Activated CD4-positive, CD25-positive, alpha-beta regulatory T cell treated with anti-CD3 and anti-CD28 coated beads, Interleukin-2, amount 50 U/mL, for 72 hours (primary cell): ENCODE measurements at places on chromosomes 16 and 17.
A peak's percentile ranks its signal among the peaks of the same experiment; 100 is the strongest.

- DNase-seq = no peak
Measured at GRCh38 chr16:50198802-50199403, 45.8 kb downstream of the TENT4B start.

- no peak for DNase-seq
Measured at GRCh38 chr17:511001-511698, 158.5 kb upstream of the RPH3AL start.

DNA sequence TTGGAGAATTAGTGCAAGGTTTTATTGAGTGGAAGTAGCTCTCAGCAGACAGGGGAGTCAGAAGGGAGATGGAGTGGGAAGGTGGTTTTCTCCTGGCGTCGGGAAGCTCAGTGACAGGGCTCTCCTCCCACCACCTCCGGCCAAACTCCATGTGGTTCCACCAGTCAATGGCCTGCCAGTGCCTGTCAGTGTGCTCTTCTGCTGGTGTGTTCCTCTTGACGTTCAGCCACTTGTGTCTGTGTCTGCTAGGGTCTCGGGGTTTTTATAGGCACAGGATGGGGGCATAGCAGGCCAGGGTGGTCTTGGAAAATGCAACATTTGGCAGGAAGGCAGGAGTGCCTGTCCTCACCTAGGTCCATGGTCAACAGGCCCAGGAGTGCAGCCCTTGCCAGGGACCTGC, 506.7 kb upstream of the KIF2B start:
- DNase-seq = no peak

- no peak for DNase-seq
Measured at GRCh38 chr16:58001781-58002415, 691 bp downstream of the USB1 start.

GRCh38 chr16:11503566-11503965, 83.2 kb downstream of the LITAF start:
- DNase-seq = no peak

DNA sequence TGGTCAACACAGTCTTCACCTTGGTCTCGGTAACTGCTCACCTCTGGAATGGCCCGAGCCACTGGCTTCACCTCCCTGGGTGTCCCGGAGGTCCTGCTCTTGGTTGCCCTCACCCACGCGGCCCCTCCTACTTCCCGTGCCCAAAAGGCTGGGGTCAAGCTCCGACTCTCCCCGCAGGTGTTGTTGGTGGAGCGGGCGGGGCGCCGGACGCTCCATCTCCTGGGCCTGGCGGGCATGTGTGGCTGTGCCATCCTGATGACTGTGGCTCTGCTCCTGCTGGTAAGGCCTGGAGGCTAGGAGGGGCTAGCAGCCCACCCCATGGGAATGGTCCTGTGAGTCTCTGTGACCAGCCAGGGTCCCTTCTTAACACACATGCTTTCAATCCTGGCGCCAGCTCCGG, 3.4 kb downstream of the SLC2A4 start:
- no peak for DNase-seq

GRCh38 chr16:19114359-19115147, 789 bp downstream of the ITPRIPL2 start:
- no peak for DNase-seq

DNA sequence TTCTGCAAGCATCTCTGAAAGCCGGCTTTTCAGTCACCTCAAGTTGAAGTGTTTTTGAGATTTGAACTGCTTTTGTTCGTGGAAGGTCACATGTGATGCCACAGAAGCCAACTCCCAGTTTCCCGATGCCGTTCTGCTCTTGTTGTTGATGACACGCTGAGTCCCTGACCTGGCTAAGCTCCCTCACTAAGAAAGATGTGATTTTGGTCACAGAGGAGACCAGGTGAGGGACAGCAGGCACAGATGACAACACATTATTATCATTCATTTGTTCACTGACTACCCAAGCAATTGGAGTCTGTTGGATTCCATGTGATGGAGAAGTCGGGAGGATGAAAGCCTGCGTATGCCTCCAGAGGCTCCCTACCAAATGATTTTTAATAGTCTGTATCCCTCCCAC, 822.4 kb upstream of the RBFOX1 start:
- DNase-seq = no peak

GRCh38 chr16:86075839-86076440, 177.0 kb downstream of the IRF8 start:
- no peak for DNase-seq

GRCh38 chr17:33520426-33521330, 227.6 kb upstream of the ASIC2 start:
- DNase-seq = peak; percentile 50

GRCh38 chr17:61323003-61323908, 76.4 kb upstream of the TBX2 start:
- DNase-seq = no peak

DNA sequence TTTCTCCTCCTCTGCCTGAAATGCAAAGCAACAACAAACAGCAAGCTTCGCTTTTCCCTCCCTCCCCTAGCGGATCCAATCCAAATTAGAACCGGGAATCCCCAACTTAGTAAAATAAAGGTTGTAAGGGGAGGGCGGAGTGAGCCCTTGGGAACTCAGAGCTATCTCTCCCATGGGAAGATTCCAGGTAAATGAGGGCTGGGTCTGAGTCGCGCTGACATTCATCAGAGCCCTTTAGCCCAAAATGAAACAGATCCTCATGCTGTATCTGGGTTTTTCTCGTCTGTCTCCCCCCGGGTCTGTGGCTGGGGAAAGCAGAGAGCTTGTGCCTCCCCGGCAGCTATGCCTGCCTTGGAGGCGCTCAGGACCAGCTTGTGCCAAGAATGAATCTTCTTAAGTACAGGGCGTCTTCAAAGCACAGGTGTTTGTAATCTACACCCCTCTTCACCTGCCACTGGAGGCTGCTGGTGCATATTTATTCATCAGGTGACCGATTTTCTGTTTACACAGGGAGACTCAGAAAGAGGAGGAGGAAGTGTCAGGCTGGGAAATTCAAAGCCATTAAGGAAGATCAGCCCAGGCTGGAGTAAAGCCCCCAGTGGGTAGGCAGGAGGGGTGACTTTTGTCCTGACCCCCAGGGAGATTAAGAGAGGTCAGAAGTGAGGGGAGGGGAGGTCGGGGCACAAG, 55.0 kb upstream of the GSE1 start:
- no peak for DNase-seq

- DNase-seq = peak; percentile 46
Measured at GRCh38 chr16:22300427-22301071, 3.3 kb downstream of the POLR3E start.

GRCh38 chr17:70030371-70030770, 44.7 kb upstream of the KCNJ16 start:
- DNase-seq = no peak

- no peak for DNase-seq
Measured at GRCh38 chr16:19767497-19767896, 49.4 kb downstream of the IQCK start.

- DNase-seq = no peak
Measured at GRCh38 chr16:69371564-69371963, 14.2 kb downstream of the TERF2 start.

GRCh38 chr17:32927724-32928585, at the start of gene TMEM98:
TSS of gene TMEM98 (plus strand) at chr17:32928153. CDS start at chr17:32931529, 3,376 bp downstream.
- DNase-seq = no peak

GRCh38 chr17:75845058-75845711, 981 bp upstream of the UNC13D start:
- peak; percentile 64 for DNase-seq

DNA sequence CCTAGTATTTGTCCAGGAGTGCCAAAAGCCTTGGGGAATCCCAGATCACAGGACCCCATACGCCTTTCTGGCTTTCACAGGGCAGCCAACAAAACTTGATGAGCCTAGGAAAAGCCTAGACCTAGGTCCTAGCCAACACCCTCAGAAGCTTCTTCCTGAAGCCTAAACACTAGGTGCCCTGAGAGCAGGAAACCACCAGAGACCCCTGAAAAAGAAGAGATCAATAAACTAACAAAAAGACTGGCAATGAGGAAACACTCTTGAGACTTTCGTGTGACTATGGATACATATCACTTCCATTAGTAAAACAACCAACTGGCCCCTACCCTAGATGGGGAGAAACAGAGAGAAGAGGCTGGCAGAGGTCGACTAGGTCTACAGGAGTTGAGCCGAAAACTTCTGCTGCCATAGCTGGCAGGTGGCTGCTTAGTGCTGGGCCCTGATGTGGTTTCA, 1.2 kb downstream of the ORMDL3 start:
- no peak for DNase-seq

- DNase-seq = no peak
Measured at GRCh38 chr16:12846592-12846991, 42.9 kb upstream of the CPPED1 start.

DNA sequence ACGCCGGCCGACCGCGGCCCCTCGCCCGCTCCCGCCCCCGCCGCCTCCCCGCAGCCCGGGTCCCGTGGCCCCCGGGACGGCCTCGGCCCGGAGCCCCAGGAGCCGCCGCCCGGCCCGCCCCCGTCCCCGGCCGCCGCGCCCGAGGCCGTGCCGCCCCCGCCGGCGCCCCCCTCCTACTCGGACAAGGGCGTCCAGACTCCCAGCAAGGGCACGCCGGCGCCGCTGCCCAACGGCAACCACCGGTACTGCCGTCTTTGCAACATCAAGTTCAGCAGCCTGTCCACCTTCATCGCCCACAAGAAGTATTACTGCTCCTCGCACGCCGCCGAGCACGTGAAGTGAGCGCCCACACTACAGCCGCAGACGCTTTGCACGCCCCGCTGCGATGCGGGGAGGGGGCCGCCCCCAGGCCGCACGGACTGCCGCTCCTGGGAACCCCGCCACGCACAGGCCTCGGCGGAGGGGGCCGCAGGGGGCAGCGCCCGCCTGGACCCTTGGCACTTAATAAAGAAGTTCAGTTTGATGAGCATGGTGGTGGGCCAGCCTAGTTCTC, 35.5 kb upstream of the ZC3H18 start:
- no peak for DNase-seq

GRCh38 chr17:50047488-50048126, 8.3 kb upstream of the ITGA3 start:
- no peak for DNase-seq

- no peak for DNase-seq
Measured at GRCh38 chr16:66025751-66026150, 340.7 kb upstream of the CDH5 start.

- no peak for DNase-seq
Measured at GRCh38 chr16:87953308-87954215, 2.3 kb downstream of the BANP start.

GRCh38 chr17:8226536-8227237, 16.3 kb upstream of the AURKB start:
- peak; percentile 51 for DNase-seq

DNA sequence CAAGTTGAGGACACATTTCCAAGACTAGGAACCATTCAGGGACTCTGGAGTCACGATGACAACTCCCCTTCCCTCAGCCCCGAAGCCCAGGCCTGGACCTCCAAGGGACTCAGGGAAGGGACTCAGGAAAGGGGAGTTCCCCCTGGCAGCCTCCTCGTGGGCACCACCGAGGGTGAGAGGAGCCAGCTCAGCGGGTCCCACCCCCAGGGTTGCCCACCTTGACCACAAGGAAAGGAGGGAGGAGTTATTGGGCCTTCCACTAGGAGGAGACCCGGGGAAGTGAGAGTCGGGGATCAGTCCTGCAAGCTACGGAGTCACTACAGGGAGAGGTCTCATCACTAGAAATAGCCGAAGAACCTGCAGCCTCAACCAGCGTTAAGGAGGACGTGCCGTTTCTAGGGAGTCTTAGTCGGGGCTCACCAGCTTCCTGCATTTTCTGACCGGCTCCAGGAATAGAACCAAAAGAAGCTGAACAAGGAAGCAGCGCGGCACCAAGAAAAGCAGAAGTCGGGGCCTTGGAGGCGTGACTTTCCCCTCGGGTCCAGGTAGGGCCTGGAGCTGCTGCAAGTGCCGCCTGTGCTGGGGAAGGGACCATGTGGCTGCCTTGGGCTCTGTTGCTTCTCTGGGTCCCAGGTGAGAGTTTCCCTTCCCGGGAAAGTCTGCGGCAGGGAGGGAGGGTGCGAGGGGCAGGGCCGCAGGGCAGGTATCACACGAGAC, at the start of gene CD300A:
TSS of gene CD300A (plus strand) at position 524 of the 717 bp plus-strand sequence. CDS start at position 594, 70 bp downstream.
- DNase-seq = no peak

DNA sequence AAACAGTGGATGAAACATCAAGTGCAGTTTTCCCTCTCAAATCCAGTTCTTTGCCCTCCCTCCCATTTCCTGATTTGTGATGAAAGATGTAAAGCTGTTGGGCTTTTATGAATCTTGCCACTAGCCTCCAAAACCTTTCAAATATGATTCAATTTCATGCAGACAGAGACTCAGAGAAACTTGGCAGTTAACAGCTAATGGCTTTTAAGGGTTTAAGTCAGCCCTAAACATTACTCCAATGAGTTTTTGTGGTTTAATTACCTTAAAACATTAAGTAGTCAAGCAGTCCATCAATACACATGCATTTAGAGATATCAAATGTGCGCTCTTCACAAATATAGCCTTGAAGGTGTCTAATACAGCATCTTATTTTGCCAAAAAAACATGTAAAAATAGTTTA, 1594.0 kb upstream of the GOT2 start:
- DNase-seq = no peak

DNA sequence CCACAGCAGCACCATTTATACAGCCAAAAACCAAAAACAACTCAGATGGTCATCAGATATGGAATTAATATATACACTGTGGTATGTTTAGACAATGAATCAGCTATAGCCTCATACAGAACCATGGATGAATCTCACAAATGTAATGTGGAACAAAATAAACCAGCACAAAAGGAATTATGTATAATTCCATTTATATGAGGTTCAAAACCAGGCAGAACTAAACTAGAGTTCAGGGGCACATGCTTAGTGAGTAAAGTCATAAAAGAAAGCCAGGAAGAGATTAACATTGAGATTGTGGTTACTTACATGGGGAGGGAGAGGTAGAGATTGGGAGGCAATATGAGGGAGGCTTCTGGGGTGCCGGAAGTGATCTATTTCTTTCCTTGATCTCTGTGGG, 231.1 kb downstream of the COPRS start:
- no peak for DNase-seq

DNA sequence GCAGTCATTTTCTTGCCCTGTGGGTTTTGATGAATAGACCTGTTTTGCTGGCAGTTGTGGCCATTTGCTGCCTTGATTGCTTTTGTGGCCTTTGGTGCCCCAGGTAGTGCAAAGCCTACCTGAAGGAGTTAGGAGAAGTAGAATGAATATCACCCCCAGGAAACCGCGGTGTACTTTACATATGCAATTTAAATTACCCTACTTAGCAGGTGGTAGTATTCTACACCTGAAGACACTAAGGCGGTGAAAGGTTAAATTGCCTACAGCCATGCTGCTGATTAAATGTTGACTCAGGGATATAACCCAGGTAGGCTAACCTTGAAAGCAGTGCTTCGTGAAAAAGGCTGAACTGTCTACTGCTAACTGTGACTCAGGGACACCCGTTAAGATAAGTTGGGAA, 27.2 kb upstream of the WWOX start:
- no peak for DNase-seq

DNA sequence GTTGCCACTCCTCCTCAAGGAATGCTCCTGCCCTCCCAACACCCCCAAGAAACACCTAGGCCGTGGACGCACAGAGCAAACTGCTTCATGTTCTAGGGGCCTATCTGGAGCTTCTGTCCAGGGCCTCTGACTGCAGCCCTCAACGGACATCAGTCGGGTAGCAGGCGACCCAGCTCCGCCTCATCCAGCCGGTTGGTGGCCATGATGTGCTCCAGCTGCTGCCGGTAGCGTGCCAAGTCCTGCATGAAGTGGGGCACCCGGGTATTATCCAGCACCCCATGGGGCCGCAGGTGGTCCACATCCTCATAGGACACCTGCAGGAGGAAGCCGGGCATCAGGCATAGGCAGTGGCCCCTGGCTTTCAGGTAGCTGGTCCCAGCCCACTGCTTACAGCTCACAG, 6.3 kb downstream of the NOL3 start:
- DNase-seq = no peak

- no peak for DNase-seq
Measured at GRCh38 chr16:47826070-47826469, 329.7 kb downstream of the ABCC12 start.
